H1 (cell line): ENCODE measurements at places on chromosomes 3 and 15.

DNA sequence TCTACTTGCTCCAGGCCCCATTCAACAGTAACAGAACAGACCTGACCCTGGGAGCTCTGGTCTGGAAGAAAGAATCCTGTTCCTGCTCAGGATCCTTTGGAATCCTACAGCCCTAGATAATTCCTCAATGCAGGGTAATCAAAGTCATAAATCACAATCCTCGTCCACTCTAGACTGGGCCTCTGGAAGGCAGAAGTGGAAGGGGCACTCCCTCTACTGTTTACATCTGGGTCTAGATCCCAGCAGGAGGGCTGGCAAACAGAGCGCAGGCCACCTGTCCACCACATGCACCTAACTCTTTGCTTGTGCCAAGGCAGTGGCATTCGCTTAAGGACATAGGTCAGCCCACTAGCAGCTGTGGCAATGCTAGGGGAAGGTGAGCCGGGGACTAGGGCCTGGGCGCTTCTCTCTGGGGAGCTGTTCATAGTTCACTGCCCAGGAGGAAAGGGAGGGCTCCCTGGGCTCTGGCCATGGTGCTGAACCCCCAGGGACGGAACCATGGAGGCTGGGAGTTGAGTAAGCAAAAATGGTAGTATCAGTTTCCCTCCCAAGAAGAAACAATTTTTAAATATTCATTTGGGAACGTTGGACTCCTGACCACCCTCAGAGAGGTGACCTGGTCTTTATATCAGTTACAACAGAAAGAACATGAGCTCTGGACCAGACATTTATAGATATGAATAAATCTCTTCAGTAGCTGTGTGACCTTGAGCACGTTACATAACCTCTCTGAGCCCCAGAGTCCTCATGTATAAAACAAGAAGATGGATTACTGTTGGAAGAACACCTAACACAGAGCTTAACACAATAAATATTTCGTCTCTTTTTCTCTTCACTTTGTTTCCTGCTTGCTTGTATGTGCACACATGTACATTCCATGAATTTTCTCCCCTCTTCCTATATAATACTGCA lies 90.2 kb downstream of the NTRK3 start:
- DNase-seq: peak; percentile 3

GRCh38 chr15:28043691-28044091 lies 55.4 kb downstream of the OCA2 start:
- DNase-seq: no peak

- no peak for DNase-seq
Measured at GRCh38 chr15:94259863-94260262, 28.5 kb downstream of the MCTP2 start.

DNA sequence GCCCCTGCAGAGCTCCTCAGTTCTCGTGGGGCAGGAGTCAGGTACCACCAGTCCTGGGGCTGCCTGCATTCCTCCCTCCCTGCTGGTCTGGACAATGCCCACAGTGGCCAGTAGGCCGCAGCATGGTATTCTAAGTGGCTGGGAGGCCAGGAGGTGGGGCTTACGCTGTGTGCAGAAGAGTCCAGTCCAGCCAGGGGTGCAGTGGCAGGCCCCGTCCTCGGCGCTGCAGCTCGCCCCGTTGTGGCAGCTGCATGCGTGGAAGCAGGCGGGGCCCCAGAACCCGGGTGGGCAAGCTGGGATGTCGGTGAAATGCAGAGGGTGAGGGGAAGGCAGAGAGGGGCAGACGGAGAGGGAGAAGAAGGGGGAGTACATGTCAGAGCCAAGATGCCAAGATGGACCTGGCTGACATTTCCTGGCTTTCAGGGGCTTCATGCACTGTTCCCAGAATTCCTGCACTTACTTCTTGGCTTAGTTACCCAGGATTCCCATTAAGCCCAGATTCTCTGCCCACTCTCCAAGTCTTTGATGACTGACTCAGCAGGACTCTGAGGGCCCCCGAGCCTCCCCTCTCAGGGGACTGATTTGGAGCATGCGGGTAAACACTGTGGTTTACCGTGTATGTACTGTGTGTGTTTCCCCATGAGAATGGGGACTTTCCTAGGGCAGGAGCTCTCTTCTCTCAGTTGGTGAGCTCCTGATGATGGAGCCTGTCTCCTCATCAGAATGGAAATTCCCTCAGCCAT lies 47.5 kb downstream of the RAB11A start:
- peak; percentile 81 for DNase-seq

GRCh38 chr3:4504340-4505261 lies 11.5 kb downstream of the ITPR1 start:
- no peak for DNase-seq

- DNase-seq: no peak
Measured at GRCh38 chr15:68334661-68335124, 57.1 kb downstream of the FEM1B start.

DNA sequence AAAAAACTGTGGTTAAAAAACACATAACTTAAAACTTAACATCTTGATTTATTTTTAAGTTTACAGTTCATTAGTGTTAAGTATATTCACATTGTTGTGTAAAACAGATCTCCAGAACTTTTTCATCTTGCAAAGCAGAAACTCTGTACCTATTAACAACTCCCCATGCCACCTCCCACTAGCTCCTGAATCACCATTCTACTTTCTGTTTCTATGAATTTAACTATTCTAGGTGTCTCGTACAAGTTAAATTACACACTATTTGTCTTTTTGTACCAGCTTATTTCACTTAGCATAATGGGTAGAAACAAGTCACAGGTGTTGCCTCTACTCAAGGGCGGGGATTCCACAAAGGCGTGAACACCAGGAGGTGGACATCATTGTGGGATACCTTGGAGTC lies 43.2 kb downstream of the CRTC3 start:
- no peak for DNase-seq

DNA sequence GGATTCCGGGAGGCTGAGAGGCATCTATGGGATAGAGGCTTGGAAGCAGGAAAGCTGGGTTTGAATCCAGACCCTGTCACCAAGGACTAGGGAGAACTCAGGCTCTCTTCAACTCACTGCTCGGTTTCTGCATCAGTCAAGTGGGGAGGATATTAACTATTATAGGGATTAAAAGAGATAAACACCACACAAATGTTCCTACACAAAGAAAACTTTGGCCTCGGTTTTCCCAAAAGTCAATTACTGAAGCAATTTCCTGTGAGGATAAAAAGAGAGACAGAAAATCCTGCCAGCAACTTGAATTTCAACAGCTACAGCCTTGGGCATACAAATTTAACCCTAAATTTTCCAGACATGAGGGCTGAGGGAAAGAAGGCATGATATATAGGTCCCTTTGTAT lies 36.0 kb downstream of the ITGB5 start:
- DNase-seq: no peak
